Dermis blood vessel endothelial cell (primary cell): ENCODE measurements at places on chromosomes 1 and 21. TPM values are rescaled to one million over a fixed set of nuclear protein-coding genes. Genes with fewer than 3 reads are reported as not detected.

- no peak for DNase-seq
Measured at GRCh38 chr21:31233711-31234110, 110.3 kb downstream of the TIAM1 start.

GRCh38 chr1:232249861-232250777, 379.8 kb downstream of the SIPA1L2 start:
- DNase-seq, result no peak

DNA sequence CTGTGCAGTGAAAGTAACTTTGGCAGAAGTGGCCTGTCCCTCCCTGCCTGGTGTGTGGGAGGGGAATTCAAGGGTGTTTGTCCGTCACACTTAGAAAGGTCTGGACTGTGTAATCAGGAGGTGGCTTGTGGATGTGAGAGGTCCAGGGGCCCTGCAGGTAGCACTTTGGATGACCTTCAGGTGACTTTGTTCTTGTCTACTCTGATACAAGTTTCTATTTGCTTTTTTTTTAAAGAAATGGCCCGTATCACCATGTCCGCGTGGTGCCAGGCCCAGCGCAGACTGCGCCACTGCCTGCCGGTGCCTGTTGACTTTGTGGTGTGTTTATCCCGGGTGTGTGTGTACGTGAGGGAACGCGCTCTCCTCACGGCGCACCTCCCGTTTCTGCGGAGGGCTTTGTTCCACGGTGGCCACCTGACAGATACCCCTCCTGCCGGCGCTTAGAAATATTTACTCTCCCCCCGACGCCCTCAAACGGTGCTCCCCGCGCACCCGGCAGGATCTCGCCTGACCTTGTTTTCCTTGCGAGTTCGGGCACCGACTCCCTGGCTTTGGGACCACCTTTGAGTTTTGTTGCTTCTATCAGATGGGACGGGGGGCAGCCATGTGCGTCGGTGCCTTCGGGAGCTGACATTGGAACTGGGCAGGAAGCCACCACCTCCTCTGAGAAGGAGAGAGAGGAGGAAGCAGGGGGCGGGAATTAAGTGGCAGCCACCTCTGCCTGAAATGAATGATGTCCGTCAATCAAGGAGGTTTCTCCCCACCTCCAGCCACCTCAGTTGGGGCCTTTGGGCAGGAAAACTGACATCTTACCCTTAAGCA, 119.4 kb downstream of the PRDM16 start:
- no peak for DNase-seq

Gene FAM72B
- total RNA-seq, result 1.0 and 3.4 TPM in 2 replicates

DNA sequence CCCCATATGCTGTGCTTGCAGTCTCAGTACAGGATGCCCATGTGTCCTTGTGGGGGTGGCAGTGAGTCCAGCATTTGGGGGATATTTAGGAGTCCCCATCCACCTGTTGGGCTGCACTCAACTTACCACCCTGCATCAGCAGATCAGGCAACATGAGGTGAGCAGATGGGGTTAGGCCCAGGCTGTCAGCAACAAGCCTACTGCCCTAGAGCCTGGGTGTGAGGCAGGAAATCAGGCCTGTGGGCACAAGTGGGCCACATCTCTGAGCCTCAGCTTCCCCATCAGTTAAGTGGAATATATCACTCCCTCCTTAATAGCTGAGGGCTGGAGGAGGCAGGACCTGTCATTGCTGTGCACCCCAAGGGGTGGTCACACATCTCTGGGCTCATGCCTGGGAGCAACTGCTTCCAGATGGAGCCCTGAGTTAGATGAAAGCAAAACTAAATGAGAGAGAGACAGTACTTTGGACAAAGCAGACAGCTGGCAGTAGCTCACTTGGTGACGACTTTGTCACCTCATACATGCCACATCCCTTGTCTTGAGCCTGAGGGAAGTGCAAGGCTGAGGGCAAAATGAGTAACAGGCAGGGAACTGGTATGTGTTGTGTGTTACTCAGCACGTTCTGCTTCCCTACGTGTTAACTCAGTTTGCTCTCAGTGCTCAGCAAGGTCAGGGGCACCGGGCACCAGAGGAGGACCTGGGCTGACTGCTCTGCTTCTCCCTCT, 48.4 kb downstream of the TRIM11 start:
- DNase-seq, result no peak

Gene DCDC2B
- not detected in 2 replicates for total RNA-seq

GRCh38 chr1:197782722-197783360, 7.6 kb upstream of the DENND1B start:
- DNase-seq, result peak; percentile 7

GRCh38 chr1:24475700-24476099, 26.9 kb upstream of the RCAN3 start:
- DNase-seq, result no peak

- DNase-seq, result no peak
Measured at GRCh38 chr21:15722591-15723324, 7.0 kb upstream of the USP25 start.

DNA sequence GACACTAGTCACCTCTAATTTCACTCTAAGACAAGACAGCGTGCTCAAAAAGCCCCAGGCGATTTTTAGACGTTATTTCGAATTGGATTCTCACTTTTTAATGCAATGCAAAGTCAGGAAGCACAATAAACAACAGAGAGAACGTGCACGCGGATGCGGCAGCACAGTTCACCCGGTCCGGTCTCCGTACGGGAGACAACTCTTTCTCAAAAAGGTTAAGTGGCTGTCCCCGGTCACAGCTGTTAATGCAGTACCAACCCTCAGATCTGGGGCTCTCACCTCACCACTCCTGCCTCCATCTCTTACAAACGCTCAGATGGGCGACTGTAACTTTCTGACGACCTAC, 1.2 kb downstream of the HP1BP3 start:
- DNase-seq, result no peak

Gene PAQR6
- 0.19 and 0.68 TPM in 2 replicates for total RNA-seq

DNA sequence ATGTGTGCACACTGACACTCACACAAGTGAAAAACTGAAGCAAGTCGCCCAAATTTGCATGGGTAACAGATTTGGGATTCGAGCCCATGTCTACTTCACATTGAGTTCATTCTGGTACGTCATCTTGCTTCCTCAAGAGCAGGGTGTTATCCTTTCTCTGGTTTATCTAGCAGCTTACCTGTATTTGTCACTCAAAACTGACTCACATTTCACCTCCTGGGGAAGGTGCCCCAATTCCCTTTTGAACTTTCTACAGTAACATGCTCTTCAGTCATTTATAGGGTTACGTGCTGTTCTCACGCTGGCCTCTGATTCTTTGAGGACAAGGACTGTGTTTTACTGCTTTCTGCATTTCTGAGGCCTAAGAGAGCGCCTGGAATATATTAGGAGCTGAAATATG, 162.8 kb downstream of the PDE4B start:
- DNase-seq, result no peak

GRCh38 chr1:117051224-117052064, 8.7 kb upstream of the TTF2 start:
- peak; percentile 43 for DNase-seq

DNA sequence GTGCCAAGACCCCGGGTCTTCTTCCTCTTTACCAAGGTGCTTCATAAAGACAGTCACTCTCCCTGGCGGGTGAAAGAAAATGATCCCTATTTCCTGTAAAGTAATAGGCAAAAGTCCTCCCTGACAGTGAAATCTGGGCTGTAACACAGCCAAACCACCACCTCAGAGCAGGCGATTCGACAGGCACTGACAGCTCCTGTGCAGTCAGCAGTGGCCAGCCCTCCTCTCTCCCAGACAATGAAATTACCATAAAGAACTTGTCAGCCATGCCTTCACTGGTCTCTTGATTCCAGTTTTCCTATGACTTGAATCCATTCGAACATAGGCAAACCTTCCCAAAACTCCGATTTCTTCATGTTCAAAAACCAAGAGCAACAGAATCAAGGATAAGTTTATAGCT, 492.2 kb upstream of the DAB1 start:
- no peak for DNase-seq

Gene SLC25A33
- total RNA-seq, result 5.4 and 6.3 TPM in 2 replicates

DNA sequence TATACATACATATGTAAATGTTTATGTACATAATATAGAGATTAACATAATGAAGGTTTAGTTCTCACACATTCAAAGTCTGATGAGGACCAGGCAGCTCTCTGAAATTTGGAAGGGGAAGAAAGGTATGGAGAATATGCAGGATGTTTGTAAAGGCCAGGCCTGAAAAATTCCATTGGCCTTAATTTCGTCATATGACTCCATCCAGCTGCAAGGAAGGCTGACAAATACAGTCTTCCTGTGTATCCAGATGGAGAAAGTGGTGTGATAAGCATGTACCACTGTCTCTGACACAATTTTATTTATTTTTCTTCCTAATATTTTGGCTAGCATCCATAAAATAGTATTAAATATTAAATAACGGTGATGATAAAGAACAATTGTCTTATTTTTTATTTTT, 6.3 kb upstream of the SGIP1 start:
- DNase-seq, result peak; percentile 88

Gene RORC
- total RNA-seq, result under 0.01 TPM in 1 of 2 replicates, not detected in the other

DNA sequence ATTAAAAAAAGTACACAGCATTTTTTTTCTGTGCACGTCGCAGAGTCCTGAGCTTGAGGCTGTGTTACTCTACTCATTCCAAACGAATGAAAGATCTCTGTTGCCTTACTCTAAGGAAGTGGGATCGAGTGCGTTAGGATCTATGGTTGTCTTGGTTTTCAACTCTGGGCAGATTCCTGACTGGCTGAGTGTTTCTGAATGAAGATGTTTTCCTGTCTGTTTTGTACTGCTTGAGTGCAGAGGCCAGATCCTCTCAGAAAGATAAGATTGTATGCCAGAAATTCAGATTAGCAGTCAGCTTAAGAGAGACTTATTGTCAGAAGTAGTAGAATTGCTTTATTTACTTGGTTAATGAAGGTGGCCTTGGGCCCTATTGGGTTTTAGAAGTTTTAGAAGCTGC, 14.0 kb downstream of the PLA2G2E start:
- DNase-seq, result no peak

Gene MNDA
- total RNA-seq, result not detected in 2 replicates

Gene ADGRL2
- 107 and 117 TPM in 2 replicates for total RNA-seq

- DNase-seq, result peak; percentile 85
Measured at GRCh38 chr1:203306089-203306964, 1.0 kb downstream of the BTG2 start.

DNA sequence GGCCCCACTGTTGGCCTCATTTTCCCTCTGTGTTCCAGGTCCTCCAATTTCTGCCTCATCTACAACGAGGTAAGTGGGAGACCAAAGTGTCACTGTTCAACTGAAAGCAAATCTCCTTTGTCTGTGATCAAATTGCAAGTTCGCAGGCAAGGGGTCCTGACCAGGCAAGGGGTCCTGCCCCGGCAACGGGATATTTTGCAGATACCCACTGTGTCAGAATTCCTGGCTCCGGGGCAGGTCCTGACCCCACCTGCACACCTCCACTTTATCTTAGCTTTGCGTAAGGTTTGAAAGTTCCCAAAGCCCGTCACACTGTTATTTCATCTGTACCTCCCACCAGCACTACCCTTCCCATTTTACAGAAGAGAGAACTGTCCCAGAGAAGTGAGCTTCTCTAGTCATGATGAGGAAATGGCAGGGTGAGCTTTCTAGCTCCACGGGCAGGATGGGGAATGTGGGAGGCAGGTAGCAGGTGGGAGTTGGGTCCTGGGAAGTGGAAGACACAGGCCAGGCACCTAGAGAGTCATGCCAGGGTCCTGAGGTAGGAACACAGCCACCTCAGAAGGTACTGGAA, 32.0 kb upstream of the CSF1 start:
- no peak for DNase-seq

Gene RAB7B
- not detected in 2 replicates for total RNA-seq

DNA sequence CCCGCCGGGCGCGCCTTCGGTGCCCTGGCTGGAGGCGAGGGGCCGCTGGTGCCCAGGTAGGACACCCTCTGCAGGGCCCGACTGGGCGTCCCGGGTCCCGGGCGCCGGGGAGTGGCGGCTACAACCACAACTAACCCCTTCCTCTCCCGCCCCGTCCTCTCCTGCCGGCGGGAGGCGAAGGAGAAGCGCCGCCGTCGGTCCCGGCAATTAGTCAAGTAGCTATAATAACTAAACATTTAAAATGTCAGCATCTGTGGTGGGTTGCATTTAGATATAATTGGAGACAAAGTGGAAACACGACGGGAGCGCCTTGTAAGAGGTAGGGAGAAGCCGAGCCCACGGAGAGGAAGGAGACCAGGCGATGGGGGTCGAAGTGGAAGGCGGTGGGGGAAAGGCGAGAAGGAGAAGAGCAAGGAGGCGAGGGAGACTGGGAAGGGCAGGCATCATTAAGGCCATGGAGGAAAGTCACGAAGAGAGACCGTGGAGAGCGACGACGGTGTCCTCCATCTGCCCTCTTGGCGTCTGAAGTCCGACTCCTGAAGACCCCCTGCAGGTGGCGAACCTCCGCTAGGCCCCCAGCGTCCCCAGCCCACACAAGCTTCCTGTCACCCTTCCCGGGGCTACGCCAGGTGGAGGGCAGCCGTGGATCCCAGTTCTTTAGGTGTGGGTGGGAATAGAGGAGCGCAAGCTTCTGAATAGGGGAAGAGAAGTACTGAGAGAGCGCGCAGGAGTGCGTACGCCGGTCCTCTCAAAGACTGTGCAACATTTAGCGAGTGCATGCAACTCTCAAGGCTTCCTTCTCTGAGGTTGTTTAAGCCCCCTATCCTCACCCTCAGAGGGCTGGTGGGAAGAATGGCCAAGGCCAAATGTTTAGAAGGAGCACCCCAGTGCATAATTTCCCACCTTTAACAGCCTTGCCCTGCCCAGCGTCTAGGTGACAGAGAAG, 1.6 kb downstream of the CNIH3 start:
- no peak for DNase-seq

DNA sequence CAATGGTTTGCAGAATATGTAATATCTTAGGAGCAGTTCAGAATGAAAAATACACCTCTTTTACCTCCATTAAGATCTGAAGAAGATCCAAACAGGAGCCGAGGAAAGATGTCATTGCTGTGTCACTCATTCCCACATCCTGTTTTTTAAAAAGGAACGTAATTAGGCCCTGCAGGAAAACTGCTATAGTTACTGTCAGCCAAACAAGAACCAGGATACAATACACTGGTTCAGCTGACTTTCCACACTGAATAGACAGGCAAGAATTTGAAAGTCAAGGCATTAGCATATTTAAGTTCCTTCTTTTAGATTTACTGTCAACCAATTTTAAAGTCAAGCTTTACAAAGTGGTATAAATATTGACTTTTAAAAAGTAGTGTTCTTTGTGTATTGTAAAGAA, 63.8 kb downstream of the IARS2 start:
- peak; percentile 79 for DNase-seq

DNA sequence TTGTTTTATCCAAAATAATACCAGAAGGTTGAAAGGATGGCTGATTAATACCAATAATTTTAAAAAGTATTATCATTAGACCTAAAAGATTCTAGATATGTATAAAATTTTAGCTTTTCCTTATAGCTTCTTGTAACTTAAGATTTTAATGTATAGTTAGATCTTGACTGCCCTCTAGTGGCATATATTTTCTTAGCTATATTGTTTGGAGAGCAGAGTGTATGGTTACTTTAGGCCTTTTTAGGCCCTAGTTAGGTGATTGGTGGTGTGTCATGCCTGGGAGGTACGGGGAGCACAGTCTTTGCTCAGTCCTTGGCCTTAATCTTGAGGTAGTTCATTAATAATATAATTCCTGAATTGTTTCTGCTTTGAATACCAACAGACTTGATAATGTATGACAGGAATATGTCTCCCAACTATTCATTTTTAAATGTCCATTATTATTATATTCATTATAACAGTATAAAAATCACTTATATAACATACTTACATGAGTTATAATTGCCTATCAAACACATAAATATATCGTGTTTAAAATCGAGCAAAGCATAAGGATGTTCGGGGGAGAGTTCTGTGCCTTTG, 328.4 kb downstream of the ZP4 start:
- peak; percentile 74 for DNase-seq
